Right lung (tissue), 10 donors: ENCODE measurements at places on chromosomes 1 and 21. TPM values are rescaled to one million over a fixed set of nuclear protein-coding genes. Genes with fewer than 3 reads are reported as not detected.

- no peak for DNase-seq
Measured at GRCh38 chr21:43750339-43751033, 25.6 kb downstream of the CSTB start.

GRCh38 chr1:43306688-43307457 lies 6.1 kb downstream of the TIE1 start:
- no peak for DNase-seq

DNA sequence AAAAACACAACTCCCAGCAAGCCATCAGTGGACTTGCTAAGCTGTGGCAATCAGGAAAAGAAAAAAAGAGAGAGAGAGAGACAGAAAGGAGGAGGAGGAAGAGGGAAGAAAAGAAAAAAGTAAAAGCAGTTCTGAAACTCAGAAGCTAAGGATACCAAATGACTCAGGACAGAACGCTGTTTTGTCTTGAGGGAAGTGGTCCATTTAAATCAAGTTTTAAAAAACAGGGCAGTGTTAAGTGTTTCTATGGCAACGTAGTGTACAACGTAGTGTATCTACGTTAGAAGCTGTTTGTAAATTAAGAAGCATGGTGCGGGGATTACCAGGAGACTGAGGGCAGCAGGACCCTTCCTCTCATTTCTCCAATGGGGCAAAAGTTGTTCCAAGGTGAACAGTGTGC lies 5.8 kb downstream of the ADORA3 start:
- DNase-seq: no peak

DNA sequence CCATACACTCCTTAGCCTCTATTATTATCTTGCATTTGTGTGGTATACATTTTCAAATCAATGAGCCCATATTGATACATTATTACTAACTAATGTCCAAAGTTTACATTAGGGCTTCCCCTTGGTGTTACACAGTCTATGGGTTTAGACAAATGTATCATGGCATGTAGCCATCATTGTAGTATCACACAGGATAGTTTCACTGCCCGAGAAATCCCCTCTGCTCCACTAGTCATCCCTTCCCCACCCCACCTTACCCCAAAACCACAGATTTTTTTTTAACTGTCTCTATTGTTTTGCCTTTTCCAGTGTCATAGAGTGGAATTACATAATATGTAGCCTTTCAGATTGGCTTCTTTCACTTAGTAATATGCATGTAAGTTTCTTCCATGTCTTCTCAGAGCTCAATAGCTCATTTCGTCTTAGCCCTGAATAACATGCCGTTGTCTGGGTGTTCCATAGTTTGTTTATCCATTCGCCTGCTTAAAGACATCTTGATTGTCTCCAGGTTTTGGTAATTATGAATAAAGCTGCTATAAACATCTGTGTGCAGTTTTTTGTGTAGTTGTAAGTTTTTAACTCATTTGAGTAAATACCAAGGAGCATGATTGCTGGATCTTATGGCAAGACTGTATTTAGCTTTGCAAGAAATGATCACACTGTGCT lies 86.4 kb upstream of the LYST start:
- no peak for DNase-seq

DNA sequence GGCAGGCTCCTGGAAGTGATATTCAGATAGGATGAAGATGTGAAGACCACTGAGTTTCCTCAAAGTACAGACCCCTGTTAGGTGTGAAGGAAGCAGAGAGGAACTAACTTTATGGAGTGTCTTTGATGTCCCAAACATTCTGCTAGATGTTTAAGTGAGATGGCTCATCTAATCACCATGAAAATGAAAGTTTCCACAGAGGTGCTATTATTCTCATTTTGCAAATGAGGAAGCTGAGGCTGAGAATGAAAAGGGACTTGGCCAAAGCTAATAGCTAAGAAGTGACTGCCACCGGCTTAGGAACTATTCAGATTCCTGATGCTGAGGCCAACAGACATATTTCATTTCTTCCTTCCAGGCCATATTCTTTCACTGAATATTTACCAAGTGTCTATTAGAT lies 45.9 kb upstream of the WLS start:
- no peak for DNase-seq

DNA sequence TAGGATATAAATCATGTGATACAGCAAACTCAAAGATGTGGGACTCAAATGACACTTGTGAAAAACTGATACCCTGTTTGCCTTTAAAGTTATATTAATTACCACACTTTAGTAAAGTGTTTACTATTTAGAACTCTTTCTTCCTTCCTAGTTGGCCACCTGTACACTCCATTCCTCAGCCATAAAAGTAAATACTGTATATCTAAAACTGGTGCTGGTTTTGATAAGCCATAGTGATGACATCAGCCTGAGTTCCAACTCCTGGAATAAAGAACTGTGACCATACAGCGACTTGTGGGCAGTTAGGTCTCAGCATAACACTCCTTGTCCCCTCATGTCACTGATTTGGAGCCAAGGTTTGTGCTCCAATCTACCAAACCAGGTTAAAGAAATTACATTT lies 2.8 kb downstream of the PTGER3 start:
- DNase-seq: no peak

DNA sequence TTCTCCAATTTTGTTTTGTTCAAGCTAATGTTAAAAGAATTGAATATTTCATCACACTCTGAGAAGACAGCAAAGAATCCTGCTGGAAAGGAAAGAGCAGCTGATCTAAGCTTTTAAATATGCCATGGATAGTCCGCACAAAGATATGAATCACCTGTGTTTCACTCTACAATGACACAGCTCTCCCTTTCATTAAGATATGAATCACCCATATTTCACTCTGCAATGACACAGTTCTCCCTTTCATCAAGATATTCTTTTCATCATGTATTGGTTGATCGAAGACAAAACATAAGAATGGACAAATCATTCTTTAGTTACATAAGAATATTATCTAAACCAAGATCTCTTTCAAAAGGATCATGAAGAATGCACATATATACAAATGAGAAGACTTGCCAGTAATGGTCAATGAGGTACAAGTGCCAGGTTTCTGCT lies 367.3 kb downstream of the SMYD3 start:
- no peak for DNase-seq

GRCh38 chr1:15959827-15960446 lies 16.0 kb downstream of the ZBTB17 start:
- no peak for DNase-seq

DNA sequence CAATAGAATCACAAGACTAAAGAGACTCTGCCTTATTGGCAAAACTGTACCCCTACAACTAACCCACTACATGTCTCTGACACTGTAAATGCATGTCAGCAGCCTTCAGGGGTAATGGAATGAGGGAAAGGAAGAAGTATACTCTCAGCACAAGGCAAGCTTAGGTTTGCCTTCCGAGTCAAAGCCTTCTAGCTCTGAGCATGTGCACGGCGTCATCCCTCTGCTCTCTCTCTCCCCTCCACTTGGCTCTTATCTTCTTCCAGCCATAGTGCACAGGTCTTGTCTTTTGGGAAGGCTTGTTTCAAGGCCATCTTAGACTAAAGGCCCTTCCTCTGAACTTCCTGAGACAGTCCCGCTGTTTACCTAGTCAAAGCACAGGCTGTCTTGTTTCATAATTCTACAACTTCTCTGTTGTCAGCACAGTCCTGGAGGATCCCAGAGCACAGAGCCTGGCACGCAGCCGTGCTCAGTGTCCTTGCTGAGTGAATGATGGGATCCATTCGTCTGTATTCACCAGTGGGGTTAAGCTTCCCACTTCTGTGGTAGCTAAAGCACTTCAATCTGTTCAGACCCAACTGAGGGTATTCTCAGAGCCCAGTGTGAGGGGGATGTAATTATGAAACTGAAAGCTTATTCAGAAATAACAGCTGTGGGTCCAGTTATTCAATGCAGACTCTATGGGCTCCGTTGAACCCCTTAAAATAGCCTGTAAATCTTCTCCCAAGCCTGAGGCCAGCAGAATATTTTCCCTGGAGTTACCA lies 166.5 kb upstream of the PLD5 start:
- no peak for DNase-seq

HES3 gene
- polyA plus RNA-seq: not detected

NPHS2 gene
- not detected for polyA plus RNA-seq

PTAFR gene
- polyA plus RNA-seq: 2.7 TPM

NCAM2 gene
- polyA plus RNA-seq: 4.4 TPM

SLC45A3 gene
- 8.9 TPM for polyA plus RNA-seq

FAM163A gene
- 0.22 TPM for polyA plus RNA-seq

PRPF38A gene
- polyA plus RNA-seq: 86.6 TPM
